ENCODE measurements at places on chromosomes 2 and 18.

- DNase-seq, result no peak
Observed at GRCh38 chr2:20622731-20623130, 28.2 kb downstream of the HS1BP3 start.

- no peak for DNase-seq
Observed at GRCh38 chr18:24089076-24089475, 49.8 kb upstream of the CABYR start.

DNA sequence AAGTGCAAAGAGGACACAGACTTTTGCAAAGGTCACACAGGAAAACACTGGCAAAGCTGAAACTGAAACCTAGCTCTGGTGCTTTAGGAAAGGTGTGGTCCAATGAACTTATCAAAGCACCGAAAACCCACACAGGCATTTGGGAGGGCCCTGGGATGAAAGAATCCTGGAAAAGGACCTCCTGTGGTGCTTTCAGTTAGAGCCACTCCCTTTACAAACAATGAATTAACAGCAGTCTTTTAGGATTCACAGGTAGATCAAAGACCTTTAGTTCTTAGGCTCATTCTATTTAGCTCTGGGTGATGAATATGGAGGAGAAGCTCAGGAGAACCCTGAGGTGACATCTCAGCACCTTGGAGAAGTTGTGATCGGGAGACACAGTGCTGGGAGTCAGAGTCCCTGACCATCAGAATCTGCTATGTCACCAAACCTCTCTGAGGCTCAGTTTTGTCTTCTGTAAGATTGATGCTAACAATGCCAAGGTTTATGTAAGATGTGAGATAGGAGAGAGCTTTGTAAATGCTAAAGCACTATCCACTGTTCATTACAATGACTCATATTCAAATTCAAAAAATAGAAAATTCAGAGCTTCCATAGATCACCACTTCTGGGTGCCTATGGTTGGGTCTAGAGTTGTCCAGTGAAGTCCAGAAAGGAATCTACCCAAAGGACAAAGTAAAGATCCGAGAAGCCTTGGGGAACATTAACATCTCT lies 39.3 kb downstream of the VSNL1 start:
- DNase-seq, result no peak

DNA sequence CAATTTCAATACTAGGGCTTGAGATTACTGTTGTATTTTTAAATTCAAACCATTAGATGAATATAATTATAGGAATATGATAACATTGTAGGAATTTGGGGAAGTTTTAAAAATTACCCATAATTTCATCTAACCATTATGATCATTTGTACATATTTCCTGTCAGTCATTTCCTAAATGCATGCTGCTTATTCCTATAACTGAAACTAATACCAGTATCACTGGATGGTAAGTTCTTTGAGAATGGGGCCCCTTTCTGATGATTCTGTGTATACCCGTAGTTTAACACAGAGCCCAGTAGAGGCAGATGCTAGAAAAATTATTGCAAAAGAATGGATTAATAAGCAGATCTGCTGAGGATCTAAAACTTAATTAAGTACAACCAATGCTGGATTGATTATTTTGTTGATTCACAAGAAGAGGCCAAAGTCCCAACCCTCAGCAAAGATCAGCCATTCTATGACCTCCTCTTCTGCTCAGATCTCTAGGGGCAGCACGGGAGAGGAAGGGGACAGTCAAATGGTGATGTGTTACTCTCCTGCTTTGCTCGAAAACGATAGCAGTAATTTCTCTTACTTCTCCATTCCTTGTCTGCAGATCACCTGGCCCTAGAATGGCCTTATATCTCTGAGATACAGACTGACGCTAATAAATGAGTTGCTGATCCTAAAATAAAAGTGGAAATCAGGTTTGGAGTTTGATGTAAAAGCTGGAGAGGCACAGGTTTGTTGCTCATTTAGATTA lies 69.5 kb upstream of the PELI1 start:
- no peak for DNase-seq

DNA sequence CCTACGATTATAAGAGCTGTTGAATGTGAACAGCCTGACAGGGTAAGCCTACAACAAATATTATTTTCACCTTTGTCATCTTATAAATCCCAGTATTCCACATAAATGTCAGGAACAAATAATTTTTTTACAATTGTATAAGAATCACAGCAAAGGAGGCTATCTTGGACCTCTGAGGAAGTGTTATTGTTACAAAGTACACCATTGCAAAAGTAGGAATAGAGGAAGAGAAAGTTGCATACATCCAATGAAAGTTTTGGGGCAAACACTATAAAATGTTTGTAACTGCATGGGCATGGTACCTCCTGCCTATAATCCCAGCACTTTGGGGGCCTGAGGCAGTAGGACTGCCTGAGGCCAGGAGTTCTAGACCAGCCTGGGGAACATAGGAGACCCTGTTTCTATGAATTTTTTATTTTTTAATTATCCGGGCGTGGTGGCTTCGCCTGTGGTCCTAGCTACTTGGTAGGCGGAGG lies 715 bp upstream of the MEMO1 start:
- DNase-seq, result no peak

Data from Daoy (cell line).